ENCODE measurements at places on chromosomes 3 and 15.

GRCh38 chr3:140563206-140563760, 114.6 kb upstream of the TRIM42 start:
- no peak for DNase-seq

GRCh38 chr3:134066651-134067530, 37.2 kb upstream of the SLCO2A1 start:
- DNase-seq, result no peak

DNA sequence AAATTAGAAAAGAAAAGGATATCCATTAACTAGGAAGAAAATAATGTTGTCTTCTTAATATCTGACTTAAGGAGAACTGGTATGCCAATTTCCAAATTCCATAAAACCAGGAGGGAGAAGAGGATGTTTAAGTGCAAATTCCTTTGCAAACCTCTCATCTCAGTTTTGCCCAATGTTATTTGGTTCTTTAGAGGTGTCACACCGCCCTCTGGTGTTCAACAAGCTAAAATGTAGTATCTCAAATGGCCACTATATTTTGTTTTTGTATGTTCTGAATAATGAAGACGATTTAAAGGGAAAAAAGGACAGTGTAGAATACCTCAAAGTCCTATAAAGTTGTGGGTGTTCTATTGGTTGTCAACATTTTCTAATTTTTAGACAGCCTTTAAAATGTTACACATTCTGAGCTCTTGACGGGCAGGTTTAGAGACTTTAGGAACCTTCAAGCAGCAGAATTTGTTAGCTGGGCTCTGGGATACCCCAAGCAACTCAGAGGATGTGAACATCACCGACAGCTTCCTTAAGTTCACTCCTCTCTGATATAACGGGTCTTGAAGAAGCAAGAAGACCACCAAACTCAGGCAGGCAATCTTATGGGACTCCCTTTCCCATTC, 458.3 kb downstream of the MFSD1 start:
- DNase-seq, result no peak

GRCh38 chr3:47270526-47270925, 12.1 kb downstream of the KIF9 start:
- no peak for DNase-seq

DNA sequence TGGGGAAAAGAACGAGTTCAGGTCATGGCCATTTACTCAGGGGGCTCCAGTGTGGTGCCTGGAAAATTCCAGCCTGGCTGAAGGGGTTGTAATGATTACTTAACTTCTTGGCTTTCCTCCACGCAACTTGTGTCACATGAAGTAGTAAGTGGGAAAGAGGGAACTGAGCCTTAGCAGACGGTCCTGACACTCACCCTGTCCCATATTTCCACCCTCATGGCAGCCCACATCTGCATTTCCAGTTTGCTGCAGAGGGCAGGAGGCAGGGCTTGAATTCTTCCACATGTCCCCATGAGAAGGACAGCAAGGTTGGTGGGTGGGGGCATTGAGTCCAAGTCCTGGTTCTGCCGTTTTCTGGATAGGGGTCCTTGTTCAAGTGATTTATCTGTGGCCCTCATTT, 7.8 kb upstream of the CAMP start:
- no peak for DNase-seq

DNA sequence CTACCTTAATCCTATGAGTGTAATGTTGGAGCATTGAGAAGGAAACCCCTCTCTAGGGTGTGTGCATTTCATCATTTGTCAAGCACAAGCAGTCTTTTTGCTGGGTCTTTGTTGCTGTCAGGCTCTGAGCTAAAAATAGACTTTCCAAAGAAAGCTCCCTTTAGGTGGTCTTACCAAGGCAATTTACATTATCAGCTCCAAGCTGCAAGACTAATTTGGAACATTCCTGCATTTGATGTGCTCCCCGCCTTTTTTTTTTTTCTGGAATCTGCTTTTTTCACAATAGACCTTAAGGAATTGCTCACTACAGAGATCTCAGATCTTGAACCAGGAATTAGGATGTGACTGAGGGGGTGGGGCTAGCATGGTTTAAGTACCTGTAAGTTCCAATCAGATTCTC, 60.6 kb upstream of the STAC start:
- DNase-seq, result no peak

DNA sequence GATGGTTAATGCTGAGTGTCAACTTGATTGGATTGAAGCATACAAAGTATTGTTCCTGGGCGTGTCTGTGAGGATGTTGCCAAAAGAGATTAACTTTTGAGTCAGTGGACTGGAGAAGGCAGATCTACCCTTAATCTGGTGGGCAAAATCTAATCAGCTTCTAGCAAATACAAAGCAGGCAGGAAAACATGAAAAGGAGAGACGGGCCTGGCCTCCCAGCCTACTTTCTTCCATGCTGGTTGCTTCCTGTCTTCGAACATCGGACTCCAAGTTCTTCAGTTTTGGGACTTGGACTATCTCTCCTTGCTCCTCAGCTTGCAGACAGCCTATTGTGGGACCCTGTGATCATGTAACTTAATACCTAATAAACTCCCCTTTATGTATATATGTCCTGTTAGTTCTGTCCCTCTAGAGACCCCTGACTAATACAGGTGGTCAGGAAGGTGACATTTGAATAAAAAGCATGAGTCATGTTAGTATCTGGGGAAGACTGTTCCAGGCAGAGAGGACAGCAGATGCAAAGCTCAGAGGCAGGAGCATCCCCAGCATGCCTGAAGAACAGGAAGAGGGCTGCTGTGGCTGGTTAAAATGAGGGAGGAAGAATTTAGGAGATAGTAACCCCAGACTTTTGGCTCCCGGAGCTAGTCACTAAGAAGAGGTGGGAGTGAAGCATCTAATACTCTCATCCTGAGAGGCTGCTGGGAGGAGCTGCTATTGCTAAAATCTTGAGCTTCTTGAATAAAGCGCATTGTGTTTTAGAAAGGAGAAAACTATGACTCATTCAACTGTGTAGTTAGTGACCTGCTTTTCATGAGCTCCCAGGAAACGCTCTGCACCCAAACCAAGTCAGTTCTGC, 207.4 kb upstream of the HES1 start:
- no peak for DNase-seq

DNA sequence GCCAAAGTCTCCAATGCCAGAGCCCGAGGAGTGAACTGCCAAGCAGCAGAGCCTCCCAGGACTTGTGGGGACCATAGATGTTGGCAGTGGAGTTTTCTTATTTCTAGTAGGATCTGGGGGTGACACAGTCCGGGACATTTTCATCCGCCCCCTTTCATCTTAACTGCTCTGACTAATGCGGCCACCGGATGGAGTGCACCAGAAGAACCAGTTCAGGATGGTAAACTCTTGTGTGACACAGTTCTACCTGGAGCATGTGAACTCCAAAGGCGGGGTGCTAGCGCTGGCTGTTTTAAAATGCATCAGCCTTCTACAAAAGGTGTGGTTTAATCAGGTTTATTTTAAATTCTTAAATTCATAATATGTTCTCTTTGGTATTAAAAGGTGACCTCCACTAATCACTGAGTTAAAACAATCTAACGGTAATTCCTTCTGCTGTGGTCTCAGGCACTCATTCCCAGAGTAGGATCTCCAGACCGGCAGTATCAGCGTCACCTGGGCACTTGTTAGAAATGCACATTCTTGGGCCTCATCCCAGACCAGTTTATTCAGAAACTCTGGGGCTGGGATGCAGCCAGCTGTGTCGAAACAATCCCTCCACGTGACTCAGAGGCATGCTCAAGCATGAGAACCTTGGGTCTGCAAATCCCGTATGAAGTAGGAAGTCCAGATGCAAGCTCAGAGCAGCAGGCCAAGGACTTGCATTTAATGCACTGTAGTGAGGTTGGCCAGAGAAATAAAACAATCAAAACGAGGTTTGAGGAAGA, 105.5 kb downstream of the GABRB3 start:
- DNase-seq, result no peak

GRCh38 chr3:101123081-101123480, 129.9 kb upstream of the ABI3BP start:
- DNase-seq, result no peak

- no peak for DNase-seq
Measured at GRCh38 chr3:181935915-181936314, 224.2 kb downstream of the SOX2 start.

GRCh38 chr3:8660175-8661118, 15.8 kb upstream of the SSUH2 start:
- no peak for DNase-seq

GRCh38 chr3:16881896-16882630, 2.7 kb upstream of the PLCL2 start:
- no peak for DNase-seq

DNA sequence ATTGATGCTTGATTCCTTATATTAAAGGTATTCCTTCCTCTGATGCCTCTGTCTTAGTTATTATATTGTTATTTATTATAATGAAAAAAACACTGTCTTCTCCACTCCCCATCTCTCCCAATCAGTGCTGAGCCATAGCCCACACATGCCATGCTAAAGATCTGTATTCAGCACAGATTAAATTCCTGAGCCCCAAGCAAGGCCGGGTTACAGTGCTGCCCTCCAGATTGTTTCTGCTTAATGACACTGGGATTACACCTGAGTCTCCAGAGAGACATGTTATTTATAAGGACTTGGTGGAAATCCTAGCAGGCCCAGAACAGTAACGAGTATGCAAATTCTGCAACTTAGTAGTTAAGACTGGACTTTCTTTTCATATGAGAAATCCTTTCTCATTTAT, 305.9 kb upstream of the UMPS start:
- DNase-seq, result no peak

- no peak for DNase-seq
Measured at GRCh38 chr3:170513642-170514041, 72.2 kb downstream of the SLC7A14 start.

- DNase-seq, result no peak
Measured at GRCh38 chr3:44016818-44017217, 224.9 kb upstream of the TOPAZ1 start.

- no peak for DNase-seq
Measured at GRCh38 chr3:30628901-30629590, 22.6 kb downstream of the TGFBR2 start.

DNA sequence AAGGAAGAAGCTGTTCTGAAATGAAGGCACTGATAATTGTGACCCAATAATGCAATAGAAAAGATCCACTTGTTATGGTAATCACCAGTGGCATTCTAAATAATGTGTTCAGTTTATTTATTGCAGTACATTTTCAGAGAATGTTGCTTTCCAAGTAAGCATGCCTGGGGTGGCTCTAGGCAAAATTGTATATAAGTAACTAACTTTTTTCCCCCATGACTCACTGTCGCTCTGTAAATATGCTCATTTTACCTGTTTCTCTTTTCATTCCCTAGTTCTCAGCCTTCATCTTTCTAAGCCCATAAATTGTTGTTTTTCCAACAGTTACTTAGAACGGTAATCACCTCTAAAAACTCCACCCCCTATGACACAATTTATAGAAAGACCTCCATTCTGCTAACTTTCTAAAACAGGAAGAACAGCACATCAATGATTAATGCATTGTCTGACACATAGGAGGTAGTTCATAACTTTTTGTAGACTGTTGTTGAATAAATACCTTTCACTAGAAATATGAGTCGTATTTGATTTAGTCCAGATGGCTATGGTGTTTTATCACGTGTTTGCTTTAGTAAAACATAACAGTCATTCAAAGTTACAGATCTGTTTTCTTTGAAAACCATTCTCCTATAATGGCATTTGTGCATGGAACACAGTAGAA, 143.1 kb downstream of the LSAMP start:
- DNase-seq, result no peak

DNA sequence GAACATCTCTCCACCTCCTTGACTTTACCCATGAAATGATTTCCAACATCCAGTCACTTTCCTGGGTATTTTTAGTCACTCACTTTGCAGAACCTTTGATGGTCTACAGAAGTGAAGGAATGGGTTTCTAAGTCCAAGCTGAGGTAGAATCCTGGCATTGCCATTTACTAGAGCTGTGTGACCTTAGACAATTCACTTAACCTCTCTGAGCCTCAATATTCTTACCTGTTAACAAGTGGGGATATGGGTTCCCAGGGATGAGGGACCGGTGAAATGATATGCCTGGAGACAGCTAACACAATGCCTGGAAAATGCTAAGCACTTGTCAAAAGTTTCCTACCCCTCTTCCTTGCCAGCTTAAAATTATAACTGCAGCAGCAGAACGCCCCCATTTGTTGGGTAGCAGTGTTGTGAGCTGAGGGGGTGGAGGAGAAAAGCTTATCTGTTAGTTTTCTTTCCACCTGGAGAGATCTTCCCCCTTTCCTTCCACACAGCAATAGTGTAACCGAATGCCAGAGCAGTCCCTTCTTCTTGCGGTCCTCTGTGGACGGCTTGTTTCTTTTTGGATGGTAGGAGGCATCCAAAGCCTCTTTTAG, 319.2 kb upstream of the LRRFIP2 start:
- no peak for DNase-seq

- no peak for DNase-seq
Measured at GRCh38 chr15:56972426-56972825, 54.0 kb downstream of the TCF12 start.

GRCh38 chr15:93378558-93378957, 289.5 kb upstream of the RGMA start:
- DNase-seq, result no peak
